AG04450 (cell line): ENCODE measurements at places on chromosomes 11 and 22.

DNA sequence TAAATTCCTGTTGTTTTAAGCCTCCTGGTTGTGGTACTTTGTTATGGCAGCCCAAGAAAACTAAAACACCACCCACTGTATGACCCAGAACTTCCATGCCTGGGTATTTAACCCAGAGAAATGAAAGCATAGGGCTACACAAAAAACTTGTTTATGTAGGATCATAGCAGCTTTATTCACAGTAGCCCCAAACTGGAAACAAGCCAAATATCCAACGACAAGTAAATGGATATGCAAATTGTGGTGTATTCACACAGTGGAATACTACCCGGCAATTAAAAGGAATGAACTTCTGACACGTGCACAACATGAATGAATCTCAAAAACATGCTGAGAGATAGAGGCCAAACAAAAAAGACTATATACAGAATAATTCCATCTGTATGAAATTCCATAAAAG, 62.2 kb upstream of the NAV2 start:
- DNase-seq = no peak

GRCh38 chr11:105070306-105070705, 25.2 kb upstream of the CARD16 start:
- no peak for DNase-seq

GRCh38 chr11:110182886-110183285, 89.7 kb downstream of the ZC3H12C start:
- DNase-seq = no peak

DNA sequence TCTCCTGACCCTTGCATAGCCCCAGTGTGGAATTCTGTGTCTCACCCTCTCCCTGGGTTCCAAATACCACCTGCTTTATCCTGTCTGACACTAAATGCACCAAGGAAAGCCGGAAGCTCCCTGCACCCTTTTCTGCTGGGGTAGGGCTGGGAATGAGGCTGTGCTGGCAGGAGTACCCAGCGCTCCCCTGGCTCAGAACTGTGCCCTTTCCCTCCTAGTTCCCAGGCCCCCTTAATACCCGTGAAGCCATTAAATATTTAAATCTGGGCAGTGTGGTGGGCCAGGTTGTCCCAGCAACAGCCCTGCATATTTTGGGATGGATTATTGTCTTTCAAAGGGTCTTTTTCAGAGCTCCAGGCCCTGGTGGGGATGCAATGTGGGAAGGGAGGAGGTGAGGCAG, 63.0 kb downstream of the TP53I11 start:
- no peak for DNase-seq

DNA sequence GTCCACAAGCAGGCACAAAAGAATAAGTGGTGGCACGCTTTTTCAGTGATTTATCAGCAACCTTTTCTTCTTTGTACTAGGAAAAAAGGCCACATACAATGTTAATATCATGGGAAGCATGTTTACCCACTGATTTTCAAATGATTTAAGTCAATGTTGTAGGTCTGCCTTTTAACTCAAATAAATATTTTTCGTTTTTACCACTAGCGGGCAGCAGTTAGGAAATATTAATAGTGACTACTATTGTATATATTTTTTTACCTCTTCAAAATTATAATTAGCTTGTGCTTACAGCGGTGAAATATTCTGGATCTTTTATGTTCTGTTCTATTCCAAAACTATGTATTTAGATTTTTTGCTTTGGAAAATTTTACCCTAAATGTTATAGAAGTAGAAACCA, 6.4 kb upstream of the SLC17A6 start:
- DNase-seq = no peak

GRCh38 chr22:46087816-46088277, 62.5 kb upstream of the PPARA start:
- peak; percentile 81 for DNase-seq

- DNase-seq = no peak
These were observed 10.0 kb upstream of the ZNRF3 start for GRCh38 chr22:28873183-28873963.

- DNase-seq = no peak
These were observed at the start of gene KCNJ11 for GRCh38 chr11:17388609-17389210. TSS of gene KCNJ11 (minus strand) at chr11:17388659. CDS start at chr11:17388091, 568 bp downstream.

DNA sequence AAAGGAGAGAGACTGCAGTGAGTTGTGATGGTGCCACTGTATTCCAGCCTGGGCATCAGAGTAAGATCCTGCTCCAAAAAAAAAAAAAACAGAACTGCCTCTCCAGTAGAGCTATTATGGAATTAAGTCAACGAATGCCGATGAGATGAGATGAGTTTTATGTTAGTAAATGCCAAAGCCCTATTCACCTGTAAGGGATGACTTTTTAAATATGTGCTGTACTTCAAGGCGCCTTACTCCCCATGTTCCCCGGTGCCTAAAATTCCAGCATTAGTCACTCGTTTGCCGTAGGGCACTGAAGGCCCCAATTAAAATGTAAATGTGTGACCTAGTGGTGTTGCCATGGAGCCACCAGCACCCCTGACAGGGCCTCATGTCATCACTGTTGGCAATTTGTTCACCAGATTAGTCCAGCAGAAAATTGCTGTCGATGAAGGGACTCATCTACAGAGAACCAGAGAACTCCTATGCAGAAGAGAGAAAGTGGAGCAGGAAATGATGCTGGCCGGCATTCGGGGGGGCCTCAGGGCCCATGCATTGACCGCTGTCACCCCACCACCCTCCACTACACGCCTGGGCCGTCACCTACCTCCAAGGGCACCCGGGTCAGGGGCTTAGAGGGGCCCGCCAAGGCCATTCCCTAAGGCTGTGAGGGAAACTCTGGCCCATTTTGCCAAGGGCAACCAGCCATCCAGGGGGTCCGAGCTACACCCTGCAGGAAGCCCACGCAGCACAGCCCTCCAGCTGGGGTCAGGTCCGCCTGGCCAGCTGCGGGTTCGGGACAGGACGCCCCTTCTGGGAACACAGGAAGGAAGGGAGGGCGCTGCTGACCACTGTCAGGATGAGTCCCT, 17.8 kb downstream of the LIF start:
- no peak for DNase-seq

DNA sequence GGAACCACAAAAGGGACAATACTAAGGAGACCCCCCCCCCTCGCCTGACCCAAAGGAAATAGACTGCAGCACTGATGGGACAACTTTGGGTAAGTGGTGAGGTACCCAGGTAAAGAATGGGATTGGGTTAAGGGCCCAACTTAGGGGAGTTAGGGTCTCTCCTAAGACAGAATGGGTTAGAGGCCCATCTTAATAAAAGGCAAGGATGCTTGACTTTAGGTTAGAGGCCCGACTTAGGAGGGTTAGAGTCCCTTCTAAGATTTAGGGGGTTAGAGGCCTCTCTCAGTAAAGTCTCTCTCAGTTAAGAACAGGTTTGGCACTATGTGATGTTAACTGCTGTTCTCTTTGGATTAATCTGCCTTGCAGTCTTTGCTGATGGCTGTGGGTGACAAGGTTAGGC, 41.0 kb upstream of the DBX1 start:
- no peak for DNase-seq

- peak; percentile 59 for DNase-seq
These were observed 2.8 kb downstream of the PDXP start for GRCh38 chr22:37661160-37661924.

DNA sequence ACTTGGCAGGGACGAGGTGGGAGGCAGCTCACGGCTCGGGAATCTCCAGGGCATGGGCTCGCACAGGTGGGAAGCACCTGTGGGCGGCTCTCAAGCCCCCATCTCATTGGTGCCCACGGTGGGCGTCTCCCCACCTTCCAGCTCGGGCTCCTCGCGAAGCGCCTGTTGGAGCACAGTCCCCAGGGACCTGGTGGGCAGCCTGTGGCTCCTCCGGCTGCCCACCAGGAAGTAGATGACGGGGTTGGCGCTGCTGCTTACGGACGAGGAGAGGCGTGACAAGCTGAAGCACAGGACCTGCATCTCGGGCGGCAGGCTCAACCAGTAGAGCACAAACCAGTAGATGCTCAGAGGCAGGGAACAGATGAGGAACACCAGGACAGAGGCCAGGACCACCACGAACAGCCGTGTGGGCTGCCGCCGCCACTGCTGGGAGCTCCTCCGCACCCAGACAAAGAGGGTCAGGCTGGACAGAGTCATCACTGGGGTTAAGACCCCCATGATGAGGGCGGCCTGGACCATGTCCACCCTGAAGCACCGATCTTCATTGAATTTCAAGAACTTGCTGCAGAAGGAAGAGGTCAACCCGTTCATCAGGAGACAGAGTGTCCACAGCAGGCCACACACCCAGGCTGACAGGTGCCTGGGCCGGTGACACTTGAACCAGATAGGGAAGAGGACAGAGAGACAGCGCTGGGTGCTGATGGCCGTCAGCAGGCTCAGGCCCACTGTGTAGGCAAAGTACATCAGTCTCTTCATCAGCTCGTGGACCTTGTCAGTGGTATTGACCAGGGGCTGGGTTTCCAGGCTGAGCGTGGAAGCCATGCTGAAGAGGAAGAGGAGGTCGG, 633 bp downstream of the MRGPRD start:
- DNase-seq = no peak

DNA sequence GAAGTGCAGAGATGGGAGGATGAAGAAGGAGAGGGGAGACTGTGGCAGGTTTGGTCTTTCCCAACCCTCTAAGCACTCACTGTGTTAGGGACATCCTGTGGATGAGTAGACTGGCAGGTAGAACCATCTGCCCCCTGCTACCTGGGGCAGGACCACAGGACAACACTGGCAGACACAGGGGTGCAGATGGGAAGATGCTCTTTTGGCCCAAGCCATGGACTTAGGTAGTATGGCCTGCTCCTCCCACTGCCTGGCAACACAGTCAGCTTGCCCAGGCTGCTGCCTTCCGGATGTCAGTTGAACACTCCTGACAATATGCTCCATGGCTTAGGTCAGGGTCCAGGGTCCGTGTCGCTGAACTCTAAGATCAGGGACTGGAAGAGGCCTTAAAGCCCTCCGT, 140.7 kb upstream of the NAV2 start:
- no peak for DNase-seq

DNA sequence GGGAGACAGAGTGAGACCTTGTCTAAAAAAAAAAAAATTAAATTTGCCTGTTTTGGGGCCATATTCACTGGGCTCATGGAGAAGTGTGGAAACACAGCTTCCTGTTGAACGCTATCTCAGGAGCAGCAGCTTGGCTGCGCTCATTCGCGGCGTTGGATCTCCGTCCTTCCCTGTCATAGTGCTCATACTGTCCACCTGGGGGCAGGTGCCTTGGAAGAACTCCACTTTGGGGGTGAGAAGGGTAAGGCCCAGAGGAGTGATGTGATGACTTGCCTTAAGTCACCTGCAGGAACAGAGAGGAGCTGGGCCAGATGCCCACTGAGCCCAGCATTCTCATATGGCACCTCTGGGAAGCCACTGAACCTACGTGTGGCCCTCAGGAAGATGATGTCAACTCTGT, 82.8 kb downstream of the CABIN1 start:
- no peak for DNase-seq

DNA sequence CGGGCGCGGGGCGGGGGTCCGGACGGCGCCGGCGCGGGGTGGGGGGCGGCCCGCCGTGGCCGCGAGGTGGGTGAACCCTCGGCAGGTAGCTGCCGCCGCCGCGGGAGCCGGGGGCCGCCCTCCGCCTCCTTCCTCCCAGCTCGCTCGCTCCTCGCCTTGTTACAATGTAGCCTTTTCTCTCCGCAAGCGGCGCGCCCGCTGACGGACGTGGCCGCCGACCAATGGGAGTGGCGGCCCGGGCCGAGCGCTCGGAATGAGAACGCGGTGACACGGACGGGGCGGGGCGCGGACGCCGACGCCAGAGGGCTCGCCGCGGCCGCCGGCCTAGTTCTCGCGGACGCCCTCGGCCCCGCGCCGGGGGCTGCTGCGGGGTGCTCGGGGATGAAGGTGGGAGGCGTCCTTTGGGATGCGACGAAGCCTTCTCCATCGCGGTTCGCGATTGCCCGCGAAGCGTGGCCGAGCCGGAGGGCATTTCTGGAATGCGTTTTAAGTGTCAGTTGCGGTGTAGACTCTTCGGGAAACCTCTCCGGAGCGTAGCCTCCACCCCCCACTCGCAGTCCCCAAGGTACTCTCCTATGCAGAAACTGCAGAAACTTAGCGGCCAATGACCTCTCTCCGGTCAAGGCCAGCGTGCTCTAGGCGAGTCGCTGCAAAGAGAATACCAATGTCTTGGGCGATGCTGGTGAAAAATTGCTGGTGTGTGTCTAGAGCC, 734 bp downstream of the PRDM11 start:
- peak; percentile 84 for DNase-seq

DNA sequence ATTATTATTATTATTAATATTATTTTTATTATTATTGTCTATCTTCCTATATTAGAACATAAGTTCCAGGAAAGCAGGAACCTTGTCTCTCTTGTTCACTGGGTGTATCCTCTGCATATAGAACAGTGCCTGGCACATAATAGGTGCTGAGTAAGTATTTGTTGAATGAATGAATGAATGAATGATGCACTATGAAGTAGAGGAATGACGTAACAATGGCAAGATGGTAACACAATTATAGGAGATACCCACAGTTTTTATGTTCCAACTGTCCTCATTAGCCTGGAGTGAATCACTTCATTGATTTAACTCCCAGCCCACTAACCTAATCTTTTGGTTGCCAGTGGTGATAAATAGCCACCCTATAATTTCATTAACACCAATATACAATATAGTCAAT, 2.1 kb downstream of the KDM4D start:
- DNase-seq = no peak

DNA sequence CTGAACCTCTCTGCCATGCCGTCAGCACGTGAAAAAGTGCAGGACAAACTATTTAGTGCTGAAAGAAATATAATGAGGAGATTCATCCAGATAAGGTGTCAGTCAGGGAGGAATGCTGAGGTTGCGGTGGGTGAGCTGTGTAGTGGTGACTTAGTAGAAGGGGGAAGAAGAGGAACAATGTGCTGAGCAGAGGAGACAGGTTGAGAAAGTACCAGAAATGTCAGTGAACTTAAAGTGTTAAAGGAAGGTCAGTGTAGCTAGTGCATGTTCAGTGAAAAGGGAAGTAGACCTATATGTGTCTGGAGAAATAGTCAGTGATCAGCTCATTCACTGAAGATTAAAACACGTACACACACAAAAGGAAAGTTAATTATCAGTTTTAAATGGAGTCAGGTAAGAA, 237.6 kb upstream of the CCDC179 start:
- DNase-seq = no peak

- no peak for DNase-seq
These were observed 38.7 kb downstream of the MYO18B start for GRCh38 chr22:25780673-25781072.

GRCh38 chr22:38793317-38793716, 626 bp downstream of the DNAL4 start:
- no peak for DNase-seq
